Activated CD8-positive, alpha-beta memory T cell treated with anti-CD3 and anti-CD28 coated beads for 1 hour (primary cell): ENCODE measurements at places on chromosomes 11 and 22.
A peak's percentile ranks its signal among the peaks of the same experiment; 100 is the strongest.

DNA sequence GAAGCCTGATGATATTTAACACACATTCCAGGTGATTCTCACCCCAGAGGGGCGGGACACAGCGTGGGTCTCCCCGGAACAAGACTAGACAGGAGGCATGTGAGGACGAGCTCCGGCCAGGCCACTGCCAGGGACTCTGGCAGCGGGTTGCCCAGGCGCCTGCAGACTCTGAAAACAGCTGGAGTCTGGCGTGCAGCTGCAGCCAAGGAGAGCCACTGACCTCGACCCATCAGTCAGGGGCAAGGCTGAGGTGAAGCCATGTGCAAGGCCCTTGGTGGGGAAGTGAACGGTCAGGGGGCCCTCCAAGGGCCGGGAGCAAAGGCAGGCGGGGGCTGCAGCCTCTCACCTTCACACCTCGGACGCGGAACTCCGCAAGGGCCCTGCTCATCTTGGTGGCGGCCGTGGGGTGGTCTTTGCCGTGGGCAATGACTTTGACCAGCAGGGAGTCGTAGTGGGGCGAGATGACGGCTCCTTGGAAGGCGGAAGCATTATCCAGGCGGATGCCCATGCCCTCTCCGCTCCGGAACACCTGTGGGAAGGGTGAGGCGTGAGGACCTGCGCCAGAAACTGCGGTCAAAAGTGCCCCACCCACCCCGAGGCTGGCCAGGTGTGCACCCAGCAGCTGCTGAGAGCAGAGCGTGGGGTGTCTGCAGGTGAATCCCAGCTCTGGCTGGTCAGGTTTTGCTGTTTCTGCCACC lies 6.7 kb downstream of the LRFN4 start:
- no peak for DNase-seq

DNA sequence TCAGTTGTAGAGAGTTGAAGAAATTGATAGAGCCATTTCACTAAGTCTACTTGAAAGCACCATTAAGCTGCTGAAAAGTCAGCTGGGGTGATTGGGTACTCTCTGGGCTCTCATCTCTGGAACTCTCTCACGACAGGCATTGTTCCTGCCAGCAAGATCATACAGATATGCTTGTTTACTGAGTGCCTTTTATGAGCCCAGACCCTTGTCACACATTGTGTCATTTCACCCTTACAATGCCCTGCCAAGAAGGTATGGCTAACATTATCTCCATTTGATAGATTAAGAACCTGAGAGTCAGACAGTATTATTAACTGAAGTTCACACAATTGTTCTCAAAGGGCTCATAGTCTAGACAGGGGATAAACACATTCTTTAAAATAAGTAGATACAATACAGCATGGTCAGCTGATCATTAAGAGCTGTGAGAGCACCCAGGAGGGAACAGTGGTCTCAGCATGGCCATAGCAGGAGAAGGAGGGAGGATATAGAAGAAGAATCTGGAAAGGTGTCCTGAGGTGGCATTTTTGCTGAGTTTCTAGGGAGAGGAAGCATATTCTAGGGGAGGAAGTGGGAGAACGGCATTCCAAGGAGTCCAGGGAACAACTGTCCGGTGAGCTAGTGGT lies 580.5 kb downstream of the INSC start:
- DNase-seq: no peak

GRCh38 chr11:120501440-120501839 lies 10.1 kb upstream of the GRIK4 start:
- DNase-seq: no peak

DNA sequence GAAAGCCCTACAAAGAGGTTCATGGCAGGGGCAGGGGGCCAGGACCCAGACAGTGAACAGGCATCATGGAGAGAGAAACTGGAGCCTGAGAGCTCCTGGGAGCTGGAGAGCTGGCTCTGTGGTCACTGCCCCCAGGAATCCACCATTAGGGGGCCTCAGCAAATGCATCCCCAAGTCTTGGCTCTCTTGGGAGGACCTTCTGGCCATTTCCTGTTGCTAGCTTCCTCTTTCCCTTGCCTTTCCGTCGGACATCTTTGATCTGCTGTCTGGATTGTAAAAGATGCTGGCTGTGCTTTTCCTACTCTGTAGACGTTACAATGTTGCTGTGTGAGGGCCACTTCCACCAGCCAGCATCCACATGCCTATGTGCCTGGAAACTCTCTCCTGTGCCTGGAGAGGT lies 7.1 kb upstream of the CRYBB2 start:
- no peak for DNase-seq

DNA sequence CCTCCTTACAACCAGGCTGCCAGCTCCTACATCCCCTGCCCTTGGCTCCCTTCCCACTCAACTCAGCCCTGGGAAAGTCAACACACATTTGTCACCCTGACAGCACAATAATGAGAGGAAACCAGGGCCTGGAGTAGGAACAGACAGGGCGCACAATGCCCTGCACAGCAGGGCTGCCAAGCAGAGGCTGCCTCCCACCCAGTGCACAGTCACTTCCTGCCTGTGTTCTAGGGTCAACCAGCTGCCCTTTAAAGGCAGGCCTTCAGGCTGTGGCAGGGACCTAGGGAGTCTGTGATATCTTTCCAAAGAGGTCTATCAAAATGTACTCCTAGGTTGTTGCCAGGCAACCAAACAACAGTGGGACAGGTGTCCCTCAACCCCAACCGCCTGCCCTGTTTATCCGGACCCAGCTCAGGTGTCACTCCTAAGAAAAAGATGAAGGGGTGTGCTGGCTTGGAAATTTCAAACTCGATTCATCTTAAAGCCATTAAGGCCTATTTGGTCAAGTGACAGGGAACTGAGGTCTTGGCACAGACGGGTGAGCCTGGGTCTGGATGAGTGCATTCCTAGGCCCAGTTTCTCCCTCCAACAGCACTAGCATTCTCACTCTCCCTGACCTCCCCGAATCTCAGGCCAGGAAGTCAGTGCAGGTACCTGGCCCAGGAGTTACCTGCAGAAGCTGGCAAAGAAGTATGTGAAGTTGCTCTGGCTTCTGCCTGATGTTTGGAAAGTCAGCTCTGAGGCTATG lies 110.3 kb upstream of the PITPNB start:
- no peak for DNase-seq

DNA sequence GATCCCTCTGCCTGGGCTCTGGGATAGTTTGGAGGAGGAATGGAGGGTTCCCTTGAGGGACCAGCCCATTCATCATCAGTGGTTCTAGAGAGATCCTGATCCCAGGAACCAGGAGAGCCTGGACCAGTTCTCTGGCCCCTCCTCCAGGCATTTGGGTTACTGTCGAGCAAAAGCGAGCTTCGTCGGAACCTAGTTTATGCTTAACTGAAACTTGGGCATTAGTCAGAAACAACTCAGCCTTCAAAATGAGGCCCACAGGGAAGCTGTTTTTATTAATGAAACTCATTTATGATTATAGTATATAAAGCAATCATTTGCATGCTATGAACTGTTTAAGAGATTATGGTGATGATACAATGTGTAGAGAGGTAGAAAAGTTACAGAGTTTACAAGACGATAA lies 61.4 kb downstream of the LIF start:
- DNase-seq: no peak

GRCh38 chr22:27443306-27443705 lies 358.2 kb downstream of the MN1 start:
- no peak for DNase-seq

DNA sequence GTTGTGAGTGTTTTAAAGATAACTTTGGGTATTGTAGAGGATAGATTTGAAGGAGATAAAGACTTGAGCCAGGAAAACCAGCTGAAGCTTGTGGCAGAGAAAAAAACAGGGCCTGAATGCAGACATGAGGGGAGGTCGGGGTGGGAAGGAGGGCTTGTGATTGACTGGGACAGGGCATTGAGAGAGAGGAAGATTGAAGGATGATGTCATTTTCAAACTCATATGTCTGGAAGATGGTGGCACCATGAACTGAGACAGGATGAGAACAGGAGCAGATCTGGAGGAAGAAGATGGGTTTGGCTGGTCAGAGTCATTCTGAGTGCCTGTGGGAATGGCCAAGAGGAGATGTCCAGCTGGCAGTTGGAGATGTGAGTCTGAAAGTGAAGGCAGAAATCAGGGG lies 14.7 kb downstream of the CSNK2A3 start:
- DNase-seq: no peak

DNA sequence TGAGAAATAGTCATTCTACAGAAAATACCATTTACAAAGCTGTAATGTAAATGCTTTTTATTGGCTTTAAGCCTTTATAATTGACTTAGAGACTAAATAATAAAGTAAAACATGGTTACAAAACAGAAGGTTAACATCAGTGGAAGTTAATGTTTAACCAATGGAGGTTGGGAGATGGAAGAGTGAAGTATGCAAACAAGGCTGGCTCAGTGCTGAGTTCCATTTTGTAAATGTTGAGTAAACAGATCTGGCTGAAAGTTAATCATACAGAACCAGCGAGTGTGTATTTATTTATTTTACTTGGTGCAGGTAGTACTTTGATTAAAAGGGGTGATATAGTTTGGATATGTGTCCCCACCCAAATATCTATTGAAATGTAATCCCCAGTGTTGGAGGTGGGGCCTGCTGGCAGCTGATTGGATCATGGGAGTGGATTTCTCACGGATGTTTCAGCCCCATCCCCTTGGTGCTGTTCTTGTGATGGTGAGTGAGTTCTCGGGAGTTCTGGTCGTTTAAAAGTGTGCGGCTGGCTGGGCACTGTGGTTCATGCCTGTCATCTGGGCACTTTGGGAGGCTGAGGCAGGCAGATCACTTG lies 827.4 kb downstream of the OPCML start:
- DNase-seq: no peak

DNA sequence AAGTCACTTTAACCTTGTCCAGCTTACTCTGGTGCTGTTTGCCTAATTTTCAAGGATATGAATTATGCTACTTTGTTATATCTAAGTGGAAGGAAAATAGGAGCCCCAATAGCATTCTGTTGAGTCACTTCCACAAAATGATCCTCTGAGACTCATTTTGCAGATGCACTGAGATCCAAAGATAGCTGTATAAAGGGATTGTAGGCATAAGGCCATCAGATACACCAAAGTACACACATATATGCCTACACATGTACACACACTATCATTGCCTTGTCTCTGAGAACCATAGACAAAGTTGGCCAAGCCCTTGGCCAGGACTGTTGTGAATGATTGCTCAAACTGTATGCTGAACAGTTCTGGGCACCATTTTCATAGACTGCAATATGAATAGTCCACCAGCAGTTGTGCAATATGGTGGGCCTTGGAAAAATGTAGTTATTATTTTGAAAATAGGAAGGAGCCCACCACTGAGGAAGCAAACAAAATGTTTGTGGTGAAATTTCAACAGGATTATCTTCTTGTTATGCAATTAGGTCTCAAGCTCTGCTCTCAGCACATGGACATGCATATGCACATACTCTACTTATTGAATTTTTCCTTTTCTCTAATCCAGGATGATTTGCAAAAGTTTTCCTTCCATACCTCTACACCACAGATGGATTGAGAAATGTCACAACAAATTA lies 186.0 kb upstream of the CTSC start:
- DNase-seq: no peak

GRCh38 chr11:2990617-2991451 lies 1.3 kb downstream of the NAP1L4 start:
- DNase-seq: no peak

DNA sequence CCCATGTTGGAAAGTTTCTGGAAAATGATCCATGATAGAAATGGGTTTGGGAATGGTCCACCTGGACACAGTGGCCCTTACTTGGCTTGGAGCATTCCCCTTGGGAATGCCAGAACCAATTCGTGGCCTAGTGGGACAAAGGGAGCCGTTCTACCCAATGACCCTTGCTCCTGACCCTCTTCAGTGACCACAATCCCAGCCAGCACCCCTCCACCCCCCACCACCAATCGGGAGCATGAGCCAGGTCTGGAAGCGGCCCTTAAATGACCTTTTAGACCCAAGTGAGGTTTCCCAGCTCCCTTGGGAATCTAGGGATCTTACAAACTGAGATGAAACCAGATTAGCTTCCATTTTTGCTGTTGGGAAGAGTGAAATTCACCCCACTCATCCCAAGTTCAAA lies 51.3 kb upstream of the CDON start:
- DNase-seq: no peak

GRCh38 chr22:24179478-24180210 lies 1.6 kb upstream of the SUSD2 start:
- no peak for DNase-seq

GRCh38 chr22:36938028-36938425 lies 24.6 kb downstream of the CSF2RB start:
- DNase-seq: no peak

GRCh38 chr11:59822989-59823566 lies 12.5 kb upstream of the MRPL16 start:
- DNase-seq: no peak

GRCh38 chr11:102109896-102110760 lies at the start of gene YAP1:
Gene YAP1 (plus strand): TSS chr11:102110447. CDS start chr11:102110849, 402 bp downstream.
- peak; percentile 12 for DNase-seq
